Smooth muscle cell of the pulmonary artery (primary cell): ENCODE measurements at places on chromosomes 2 and 18. TPM values are rescaled to one million over a fixed set of nuclear protein-coding genes. Genes with fewer than 3 reads are reported as not detected.

Gene SRD5A2
- total RNA-seq: not detected in 2 replicates

Gene LYG1
- total RNA-seq: 0.59 and 0.86 TPM in 2 replicates

Gene RFX8
- total RNA-seq: 2.5 and 6.4 TPM in 2 replicates

Gene FHOD3
- 7.0 and 8.8 TPM in 2 replicates for total RNA-seq

Gene RIT2
- total RNA-seq: not detected in 2 replicates

Gene PPM1G
- 59.6 and 68.3 TPM in 2 replicates for total RNA-seq

Gene ELOA2
- total RNA-seq: not detected in 2 replicates

Gene IL36G
- total RNA-seq: not detected in 2 replicates
